Stimulated activated CD4-positive, alpha-beta T cell treated with anti-CD3 and anti-CD28 coated beads, Interleukin-4, amount 100 ng/mL, for 48 hours (primary cell): ENCODE measurements at places on chromosomes 4 and X.

GRCh38 chr4:1413687-1414479 is 7.6 kb upstream of the NKX1-1 start:
- DNase-seq: no peak

GRCh38 chr4:189279188-189279587 is 661.5 kb upstream of the FRG1 start:
- DNase-seq: no peak

DNA sequence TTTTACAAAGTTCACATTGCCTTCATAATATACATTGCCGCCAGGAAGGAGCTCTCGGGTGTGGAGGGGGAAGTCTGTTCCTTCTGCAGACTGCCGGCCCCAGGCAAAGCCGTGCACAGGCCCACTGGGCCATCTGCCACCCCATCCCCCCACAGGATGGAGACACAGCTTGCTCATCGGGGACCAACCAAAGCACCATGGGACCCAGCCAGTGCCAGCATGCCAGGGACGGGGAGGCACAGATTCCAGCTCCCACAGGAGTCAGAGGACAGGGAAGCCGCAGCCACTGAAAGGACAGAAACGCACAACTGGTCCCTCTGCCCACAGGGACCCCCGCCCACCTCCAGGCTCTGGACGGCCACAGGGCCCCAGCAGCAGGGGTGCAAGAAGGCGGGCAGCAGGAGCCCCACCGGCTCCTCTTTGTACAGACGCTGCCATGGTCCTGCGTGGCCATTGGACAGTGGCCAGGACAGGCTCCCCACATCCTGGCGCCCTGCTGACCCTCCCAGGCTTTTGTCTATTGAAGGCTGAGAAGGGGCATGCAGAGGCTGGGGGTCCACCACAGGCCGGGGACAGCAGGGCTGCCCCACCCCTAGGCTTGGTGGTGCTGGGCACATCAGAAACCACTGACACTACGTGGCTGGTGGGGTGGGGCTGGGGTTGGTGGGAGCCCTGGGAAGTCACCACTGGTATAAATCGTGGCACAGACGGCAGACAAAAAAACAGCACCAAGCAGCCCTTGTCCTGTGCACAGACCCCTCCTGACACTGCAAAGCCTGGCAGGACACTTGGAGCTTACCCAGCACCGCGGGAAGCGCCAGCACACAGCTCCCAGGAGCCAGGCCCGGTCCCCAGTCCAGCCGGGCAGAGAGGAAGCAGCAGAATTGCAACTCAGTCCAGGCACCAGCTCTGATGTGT is 89.0 kb downstream of the FAM53A start:
- no peak for DNase-seq

GRCh38 chr4:143302536-143302935 is 34.1 kb upstream of the GAB1 start:
- DNase-seq: no peak

DNA sequence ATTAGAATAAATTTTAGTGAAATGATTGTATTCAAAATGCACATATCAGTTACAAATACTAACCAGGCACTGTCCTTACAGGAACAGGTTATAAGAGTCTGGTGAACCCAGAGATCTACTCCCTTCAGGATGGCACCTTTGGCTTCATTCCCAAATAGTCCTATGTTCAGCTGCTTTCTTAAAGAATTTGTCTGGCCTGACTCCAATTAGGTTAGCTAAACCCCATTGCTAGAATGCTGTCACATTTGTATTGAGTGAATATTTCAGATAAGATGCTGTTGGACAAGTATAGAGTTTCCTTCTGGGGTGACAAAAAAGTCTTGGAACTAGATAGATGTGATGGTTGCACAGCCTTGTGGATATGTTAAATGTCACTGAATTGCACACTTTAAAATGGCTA is 69.4 kb downstream of the EFHC2 start:
- no peak for DNase-seq

- DNase-seq: no peak
Measured at GRCh38 chr4:123776267-123776666, 379.7 kb downstream of the SPRY1 start.

- no peak for DNase-seq
Measured at GRCh38 chrX:50962156-50962555, 51.6 kb downstream of the BMP15 start.

DNA sequence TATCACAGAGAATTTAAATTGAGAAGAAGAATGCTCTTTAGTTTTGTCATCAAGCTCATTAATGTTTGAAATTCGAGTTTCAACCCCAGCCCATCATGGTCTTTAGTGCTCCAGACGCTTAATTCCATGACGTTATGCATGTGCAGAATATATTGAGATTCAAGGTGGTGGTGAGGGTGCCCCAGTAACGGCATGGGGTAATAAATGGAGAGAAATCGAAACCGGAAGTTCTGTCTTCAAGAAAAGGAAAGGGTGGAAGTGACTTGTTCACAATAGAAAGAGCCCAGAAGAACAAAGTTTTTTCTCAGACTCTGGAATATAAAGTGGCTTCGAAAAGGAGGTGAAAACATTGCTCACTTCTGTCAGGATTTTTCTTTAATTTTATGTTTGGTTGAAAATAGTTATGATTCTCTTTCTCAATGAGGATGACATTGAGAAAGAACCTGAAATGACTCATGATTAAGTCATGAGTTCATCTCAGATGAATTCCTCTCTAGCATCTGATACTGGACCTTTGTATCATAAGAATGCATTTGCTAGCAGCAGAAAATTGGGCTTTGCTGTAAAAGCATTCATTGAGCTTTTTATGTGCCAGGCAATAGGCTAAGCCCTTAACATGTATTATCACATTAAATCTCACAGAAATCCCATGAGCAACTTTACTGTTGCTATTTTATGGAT is 779 bp upstream of the DDX60L start:
- no peak for DNase-seq

DNA sequence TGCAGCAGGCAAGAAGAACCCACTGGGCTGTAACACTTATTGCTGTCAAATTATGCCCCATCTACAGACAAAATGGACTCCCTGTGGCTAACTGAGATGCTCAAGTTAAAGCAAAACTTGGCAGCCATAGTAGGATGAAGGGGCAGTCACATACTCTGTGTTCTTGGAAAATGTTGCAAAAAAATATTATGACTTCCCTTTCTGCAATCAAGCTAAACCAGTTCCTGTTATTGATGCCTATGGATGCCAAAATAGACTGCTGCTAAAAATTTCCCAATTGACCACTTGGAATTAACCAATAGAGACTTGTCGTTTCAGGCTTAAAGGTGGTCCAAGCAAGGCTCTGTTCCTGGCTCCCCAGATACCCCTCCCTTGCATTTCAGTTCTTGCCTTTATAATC is 49.5 kb downstream of the IQCM start:
- DNase-seq: no peak

DNA sequence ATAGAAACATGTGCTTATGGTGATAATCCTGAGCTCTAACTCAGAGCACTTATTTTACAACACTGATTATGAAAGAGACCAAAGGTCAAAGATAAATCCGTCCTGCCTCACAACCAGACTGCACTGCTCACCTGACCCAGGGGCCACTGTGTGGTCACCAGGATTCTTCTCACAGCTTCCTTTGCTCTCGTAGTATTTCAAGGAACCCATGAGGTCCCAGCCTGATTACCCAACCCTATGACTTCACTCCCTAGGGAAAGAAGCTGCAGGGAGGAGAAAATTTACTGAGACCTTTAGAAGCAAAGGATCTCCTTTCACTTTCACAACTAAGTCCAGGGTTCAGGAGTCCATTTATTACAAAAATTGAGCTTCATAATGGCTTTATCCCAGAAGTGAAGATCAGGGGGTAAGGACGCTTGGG is 9.6 kb downstream of the SLC25A5 start:
- DNase-seq: no peak

DNA sequence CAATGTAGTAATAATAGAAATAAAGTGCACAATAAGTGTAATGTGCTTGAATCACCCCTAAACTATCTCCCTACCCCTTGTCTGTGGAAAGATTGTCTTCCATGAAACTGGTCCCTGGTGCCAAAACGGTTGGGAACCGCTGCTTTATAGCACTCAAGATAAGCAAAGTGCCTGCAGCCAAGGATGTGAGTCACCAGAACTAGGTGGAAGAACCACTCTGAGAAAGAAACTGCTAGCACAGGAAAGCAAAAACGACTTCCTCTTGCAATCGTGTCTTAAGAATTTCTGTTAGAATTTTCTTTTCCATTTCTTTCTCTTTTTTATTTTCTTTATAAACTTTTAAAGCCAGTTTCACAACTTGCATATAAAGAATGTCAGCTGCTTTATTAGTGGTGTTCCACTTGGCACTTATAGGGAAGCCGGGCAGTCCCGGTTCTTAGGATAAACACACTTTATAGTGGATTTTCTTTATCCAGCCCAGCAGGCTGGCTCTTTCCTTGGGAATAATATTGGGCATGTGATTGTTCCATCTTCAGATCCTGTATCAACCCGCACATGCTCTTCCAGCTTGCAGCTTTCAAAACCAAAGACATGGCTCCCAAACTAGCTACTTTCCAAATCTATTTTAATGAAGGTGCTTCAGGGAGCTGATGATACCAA is 32.3 kb upstream of the CXCL8 start:
- no peak for DNase-seq
